Muscle of leg (tissue), 16 donors: ENCODE measurements at places on chromosomes 1 and 21.

- H3K36me3 ChIP-seq: no peaks in the 10 kb centered on the region
- H3K4me3 ChIP-seq: no peak overlapping the region
- no peaks in the 10 kb centered on the region for H3K4me1 ChIP-seq
- no peaks in the 10 kb centered on the region for H3K27me3 ChIP-seq
Observed at GRCh38 chr1:180646547-180646946, 14.7 kb downstream of the XPR1 start.

DNA sequence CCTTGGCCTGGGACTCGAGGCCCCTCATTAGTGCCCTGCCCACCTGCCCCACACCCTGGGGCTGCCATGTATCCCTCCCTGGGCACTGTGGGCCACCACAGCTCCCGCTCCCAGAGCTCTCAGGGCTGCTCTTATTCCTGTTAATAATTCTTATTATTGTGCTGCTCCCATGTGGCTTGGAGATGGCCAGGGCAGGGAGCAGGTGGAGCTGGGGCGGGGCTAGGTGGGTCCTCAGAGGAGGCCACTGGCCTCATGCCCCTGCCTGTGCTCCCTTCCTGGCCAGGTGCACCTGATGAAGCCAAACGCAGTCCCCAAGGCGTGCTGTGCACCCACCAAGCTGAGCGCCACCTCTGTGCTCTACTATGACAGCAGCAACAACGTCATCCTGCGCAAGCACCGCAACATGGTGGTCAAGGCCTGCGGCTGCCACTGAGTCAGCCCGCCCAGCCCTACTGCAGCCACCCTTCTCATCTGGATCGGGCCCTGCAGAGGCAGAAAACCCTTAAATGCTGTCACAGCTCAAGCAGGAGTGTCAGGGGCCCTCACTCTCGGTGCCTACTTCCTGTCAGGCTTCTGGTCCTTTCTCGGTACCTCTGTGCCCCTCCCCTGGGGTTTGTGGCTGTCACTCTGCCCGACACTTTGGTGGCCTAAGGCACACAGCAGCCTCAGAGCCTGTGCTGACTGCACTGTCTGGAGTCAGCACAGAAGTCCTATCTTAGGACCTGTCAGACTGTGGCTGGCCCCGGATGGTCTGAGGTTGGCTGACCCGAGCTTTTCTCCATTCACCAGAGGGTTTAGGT lies 34.1 kb downstream of the BMP8A start:
- no peaks in the 10 kb centered on the region for H3K27me3 ChIP-seq
- no peak overlapping the region for H3K4me3 ChIP-seq
- no peak overlapping the region for H3K27ac ChIP-seq
- no peak for DNase-seq
- no peaks in the 10 kb centered on the region for H3K4me1 ChIP-seq

- no peaks in the 10 kb centered on the region for H3K27me3 ChIP-seq
- H3K36me3 ChIP-seq: no peaks in the 10 kb centered on the region
- H3K4me3 ChIP-seq: no peak overlapping the region
- no peaks in the 10 kb centered on the region for H3K4me1 ChIP-seq
- H3K27ac ChIP-seq: no peak overlapping the region
Observed at GRCh38 chr1:165873481-165873880, 46.1 kb downstream of the UCK2 start.

- H3K27me3 ChIP-seq: no peaks in the 10 kb centered on the region
- no peak overlapping the region for H3K4me3 ChIP-seq
- H3K36me3 ChIP-seq: no peaks in the 10 kb centered on the region
- H3K4me1 ChIP-seq: peaks cover 33% of the 10 kb centered on the region
Observed at GRCh38 chr1:181127898-181128453, 39.5 kb downstream of the IER5 start.

DNA sequence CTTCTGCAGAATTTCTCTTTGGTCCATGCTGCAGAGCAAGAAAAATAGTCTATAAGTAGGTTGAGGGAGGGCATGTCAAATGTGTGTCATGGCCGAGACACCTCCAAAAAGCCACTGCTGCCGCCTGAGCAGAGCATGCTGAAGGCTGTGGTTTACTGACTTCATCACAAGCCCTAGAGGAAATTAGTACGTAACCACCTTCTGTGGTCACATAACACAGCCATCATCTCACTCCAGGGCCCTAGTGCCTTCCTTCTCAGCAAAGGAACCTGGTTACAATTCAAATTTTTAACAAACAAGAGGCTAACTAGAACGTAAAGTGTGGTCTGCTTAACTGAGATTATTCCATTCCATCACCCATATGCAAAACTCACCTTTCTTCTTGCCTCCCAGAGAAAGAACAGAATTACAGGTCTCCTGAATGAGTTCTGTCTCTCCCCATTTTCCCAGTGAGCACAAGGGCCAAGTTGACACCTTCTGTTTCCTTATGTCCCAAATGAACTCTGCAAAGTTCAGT lies at the start of gene PTPN22:
TSS of gene PTPN22 (minus strand) at position 116 of the 517 bp plus-strand sequence.
- H3K27ac ChIP-seq: no peak within 1 kb of the TSS
- no peak within 1 kb of the TSS for H3K4me3 ChIP-seq
- no peaks in the 10 kb centered on the region for H3K36me3 ChIP-seq
- peak; percentile 50 for DNase-seq
- no peaks in the 10 kb centered on the region for H3K27me3 ChIP-seq
- no peaks in the 10 kb centered on the region for H3K4me1 ChIP-seq
